ENCODE measurements at places on chromosomes 1 and 21.

DNA sequence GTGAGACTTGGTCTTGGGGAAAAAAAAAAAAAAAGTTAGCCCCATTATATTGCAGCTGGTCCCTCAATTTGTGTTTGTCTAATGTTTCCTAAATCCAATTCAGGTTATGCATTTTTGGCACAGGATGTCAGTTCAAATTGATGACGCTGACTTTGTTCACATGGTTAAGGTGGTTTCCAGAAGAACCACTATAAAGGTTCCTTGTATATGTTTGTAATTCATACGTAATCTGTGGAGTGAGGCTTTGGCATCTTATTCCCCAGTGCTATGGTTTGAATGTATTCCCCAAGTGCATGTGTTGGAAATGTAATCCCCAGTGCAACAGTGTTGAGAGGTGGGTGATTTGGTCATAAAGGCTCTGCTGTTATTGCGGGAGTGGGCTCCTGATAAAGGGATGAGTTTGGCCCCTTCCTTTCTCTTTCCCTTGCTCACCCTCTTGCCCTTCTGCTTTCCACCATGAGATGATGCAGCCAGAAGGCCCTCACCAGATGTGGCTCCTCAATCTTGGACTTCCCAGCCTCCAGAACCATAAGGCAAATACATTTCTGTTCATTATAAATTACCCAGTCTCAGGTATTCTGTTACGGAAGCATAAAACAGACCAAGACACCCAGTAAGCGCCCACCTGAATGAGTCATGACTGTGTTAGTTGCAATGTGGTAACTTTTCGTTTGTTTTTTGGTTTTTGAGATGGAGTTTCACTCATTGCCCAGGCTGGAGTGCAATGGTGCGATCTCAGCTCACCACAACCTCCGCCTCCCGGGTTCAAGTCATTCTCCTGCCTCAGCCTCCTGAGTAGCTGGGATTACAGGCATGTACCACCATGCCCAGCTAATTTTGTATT lies 19.5 kb upstream of the HLCS start:
- no peak for DNase-seq

DNA sequence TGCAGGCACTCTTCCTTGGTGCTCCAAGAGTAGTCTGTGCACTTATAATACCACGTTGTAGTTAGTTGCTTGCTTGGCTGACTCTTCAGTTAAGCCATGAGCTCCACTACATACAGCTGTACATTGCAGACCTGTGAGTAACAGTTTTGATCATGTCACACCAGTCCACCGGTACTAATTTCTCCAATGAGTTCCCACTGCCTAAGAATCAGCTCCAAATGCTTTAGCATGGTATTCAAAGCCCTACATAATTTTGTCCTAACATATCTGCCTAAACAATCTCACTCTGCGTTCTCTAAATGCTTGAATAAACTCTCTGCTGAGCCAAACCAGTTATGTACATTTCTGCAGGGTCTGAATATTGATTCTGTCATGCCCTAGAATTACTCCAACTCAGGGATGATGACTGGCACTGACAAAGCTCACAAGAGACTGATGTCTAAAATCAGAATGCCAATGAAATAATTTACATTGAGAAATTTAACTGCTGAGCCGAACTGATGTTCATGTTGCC lies 200.7 kb downstream of the LHX8 start:
- DNase-seq = no peak

GRCh38 chr1:97570691-97571090 lies 350.1 kb downstream of the DPYD start:
- DNase-seq = no peak

- no peak for DNase-seq
These were observed 388.2 kb downstream of the USP25 start for GRCh38 chr21:16117851-16118590.

GRCh38 chr1:20400341-20401177 lies 85.5 kb downstream of the CAMK2N1 start:
- no peak for DNase-seq

GRCh38 chr1:56387071-56387740 lies 192.2 kb downstream of the PLPP3 start:
- DNase-seq = peak; percentile 27

DNA sequence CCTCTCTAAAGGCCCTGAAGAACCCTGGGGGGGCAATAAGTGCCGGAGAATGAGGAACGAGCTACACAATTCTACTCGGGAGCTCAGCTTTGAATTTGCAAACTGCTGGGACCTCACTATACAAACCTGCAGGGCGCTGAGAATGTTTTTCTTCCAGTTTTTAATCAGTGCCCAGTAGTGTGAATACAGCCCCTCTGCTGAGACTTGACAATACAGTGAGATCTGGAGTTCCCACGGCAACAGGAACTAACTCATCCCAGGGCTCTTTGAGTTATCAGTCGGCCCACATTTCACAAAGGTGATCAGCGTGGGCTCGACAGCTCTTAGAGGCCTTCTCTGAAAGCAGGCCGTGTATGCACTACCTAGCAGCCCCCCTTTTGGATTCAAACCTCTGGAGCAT lies 41.7 kb downstream of the TMEM53 start:
- no peak for DNase-seq

DNA sequence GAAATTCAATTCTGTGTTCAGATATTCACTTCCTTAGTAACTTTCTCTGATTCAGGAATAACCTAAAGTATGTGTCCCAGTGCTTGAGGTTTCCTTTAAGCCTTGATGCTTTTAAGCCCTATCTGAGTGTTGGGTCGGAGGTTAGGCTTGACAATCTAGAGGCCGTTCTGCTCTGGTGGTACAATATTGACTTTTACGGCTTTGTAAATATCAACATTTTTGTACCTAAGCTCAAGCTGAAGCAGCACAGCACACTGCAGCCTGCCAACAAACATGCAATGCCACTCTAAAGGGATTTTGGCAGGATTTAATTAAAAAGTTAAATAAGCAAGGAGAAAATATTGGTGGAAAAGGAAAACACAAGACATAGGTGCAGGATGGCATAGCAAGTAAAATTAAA lies 279.2 kb downstream of the NEGR1 start:
- DNase-seq = no peak

DNA sequence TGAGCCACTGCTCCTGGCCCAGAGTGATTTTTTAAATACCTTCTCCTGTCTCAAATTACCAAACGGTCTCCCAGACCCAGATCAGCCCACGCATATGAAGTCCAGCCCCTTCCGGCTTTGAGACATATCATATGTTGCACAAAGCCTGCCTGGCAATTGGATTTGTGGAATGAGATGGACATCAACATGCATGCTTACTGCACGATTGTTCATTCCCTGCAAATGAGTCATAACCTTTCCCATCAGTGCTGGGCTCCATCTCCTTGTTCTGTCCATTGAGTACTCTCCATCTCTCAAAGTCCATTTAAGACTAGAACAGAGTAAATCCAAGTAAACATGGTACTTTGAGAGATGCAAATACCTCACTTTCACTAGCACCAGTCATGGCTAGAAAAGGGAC lies 612.2 kb upstream of the USP24 start:
- no peak for DNase-seq

DNA sequence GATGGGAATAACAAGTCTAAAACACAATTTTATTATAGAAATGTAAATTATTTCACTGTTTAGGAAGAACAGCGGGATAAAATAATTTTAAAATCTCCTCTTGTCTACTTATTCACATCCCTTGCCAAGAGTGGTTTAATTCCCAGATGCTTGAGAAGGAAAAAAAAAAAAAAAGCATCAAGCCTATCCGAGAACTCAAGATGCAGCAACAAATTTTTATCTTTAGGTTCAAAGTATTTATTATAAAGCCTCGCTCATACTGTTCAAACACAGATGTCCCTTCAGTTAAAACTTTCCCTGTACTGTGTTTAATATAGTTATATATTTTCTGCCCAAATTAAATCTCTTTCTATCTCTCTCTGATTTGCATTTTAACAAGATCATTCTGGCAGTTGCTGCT lies 1615.8 kb downstream of the PLA2G4A start:
- DNase-seq = no peak

GRCh38 chr1:44640200-44640853 lies 34.0 kb downstream of the TMEM53 start:
- DNase-seq = no peak

GRCh38 chr1:184118046-184118445 lies 66.5 kb downstream of the TSEN15 start:
- DNase-seq = no peak

DNA sequence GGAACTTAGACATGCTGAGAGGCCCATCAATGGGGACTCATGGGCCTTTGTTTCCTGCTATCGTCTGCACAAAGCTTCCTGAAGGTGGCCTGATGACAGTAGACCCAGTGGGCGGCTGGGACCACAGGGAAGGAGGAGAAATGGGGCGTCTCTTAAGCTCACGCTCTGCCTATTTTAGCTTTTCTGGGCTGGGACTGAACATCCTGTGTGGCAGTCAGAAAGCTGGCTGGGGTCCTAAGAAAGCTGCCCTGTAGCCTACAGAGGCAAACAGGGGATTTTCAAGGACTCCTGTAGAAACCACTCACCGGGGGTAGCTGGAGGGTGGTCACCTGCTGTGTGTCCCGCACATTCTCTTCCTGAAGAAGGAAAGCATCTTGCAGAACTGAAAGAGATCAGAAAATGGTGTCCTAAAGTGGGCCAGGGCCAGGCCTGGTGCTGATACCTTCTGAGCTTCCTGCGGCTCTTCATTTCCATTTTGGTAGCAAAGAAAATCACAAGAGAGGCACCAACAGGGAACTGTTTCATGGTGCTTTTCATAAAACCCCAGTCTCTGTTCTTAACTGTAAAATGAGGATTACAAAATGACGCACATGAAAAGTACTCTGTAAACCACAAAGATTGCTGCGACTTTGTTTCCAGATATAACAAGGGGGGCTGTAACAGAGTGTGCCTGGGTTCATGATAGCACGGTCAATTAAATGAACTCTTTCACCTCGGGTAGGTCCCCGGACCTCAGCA lies 8.6 kb downstream of the ZNF496 start:
- peak; percentile 54 for DNase-seq

- no peak for DNase-seq
These were observed 14.8 kb downstream of the BCAR3 start for GRCh38 chr1:93666613-93667384.

DNA sequence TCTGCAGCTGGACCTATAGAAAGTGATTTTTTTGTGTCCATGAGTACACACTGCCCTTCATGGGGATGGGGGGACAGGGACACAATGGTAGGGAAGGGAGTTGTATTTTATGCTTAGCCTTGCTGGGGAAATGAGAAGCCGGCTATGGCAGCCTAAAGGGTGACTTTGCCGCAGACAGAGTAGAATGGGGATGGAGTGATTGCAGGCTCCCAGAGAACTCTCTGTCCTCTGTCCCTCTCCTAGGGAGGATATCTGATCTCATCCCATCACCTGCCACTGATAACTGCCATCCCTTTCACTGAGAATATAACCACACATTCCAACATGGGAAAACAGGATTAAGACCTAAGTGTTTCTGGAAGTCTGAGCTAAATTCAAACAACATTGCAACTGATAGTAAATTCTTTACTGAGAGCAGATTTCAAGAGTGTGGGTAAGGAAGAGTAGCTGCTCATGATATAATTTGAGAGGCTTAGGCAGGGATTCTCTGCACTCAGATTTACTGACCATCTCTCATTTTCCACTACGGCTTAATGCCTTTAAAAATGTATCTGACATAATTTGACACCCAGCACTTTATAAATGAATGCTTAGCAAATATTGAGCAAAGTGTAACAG lies 13.9 kb downstream of the SH2D1B start:
- DNase-seq = no peak

DNA sequence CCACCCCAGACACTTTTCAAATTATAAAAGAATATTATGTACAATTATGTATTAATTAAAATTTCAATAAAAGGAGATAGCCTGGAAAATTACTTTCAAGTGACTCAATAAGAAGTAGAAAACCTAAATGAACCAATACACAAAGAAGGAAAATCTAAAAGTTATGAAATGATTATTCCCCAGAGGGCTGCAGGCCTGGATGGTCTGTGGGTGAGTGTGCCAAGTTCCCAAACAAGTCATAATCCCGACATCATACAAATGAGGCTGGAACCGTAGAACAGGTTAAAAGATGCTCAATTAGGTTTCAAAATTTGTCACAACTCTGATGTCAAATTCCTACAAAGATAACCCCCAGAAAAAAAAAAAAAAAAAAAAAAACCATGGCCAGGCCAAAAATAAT lies 12.7 kb downstream of the SPATC1L start:
- DNase-seq = no peak

DNA sequence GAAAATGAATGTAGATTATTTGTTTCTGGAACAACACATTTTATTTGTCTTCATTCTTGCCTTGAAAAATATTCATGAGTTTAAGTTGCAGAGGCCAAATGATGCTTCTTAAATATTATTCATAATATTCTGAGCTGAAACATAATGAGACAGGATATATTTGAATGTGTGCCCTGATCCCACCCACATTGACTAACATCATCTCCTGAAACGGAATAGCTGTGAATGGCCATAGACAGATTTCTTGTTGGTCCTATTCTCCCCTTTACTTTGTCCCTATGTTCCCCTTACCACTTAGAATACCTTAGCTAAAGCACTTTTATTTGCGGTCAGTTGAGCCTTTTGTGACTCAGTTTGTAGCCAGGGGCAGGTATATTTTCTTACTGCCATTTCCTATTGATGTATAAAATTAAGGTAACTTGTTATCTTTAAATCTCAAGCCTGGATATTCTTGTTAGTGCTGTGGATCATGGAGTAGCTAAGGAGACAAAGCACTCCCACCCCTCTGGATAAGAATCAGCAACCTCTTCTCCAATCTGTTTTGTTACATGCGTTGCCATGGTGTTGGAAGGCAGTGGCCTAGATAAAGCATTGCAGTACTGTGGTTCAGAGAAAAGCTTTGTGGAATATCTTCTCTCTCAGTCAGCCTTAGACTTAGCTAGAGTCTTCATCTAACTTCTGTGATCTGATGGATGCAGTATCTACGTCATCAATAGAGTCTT lies 478.5 kb upstream of the DEPDC1 start:
- DNase-seq = no peak

- DNase-seq = peak; percentile 86
These were observed 13.5 kb upstream of the ATP2B4 start for GRCh38 chr1:203612932-203613682.

- no peak for DNase-seq
These were observed 41.5 kb upstream of the EGLN1 start for GRCh38 chr1:231463541-231463940.

GRCh38 chr1:212625781-212626450 lies 17.4 kb downstream of the ATF3 start:
- DNase-seq = no peak

- no peak for DNase-seq
These were observed 8.2 kb downstream of the LMNA start for GRCh38 chr1:156122519-156123355.

- DNase-seq = no peak
These were observed 301.7 kb upstream of the VAMP3 start for GRCh38 chr1:7469255-7469938.

DNA sequence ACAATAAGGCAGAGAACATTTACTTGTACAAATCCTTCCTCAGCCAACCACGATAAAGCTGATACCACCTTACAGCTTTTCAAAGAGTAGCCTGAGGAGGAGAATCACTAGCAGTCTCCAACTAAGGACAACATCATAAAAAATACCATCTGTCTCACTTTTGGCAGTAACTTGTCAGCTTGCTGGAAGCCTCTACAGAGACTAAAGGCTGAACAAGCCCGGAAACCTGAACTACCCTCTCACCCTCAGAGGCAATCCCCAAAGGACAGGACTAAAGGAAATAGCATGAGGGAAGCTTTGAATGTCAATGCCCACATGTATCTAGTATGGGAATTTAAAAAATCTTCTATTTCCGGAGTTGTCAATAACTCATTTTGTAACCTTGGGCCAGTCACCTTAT lies 10.6 kb downstream of the SRSF4 start:
- DNase-seq = no peak

GRCh38 chr21:36023092-36023480 lies 37.2 kb downstream of the SETD4 start:
- no peak for DNase-seq

- no peak for DNase-seq
These were observed 25.6 kb upstream of the IER5 start for GRCh38 chr1:181062836-181063428.

Data from DND-41 (cell line).